ENCODE measurements at places on chromosomes 13 and 19.

GRCh38 chr13:19890030-19890429 lies 26.6 kb upstream of the ZMYM5 start:
- DNase-seq, result no peak

GRCh38 chr13:38409771-38410170 lies 60.1 kb downstream of the UFM1 start:
- DNase-seq, result no peak

DNA sequence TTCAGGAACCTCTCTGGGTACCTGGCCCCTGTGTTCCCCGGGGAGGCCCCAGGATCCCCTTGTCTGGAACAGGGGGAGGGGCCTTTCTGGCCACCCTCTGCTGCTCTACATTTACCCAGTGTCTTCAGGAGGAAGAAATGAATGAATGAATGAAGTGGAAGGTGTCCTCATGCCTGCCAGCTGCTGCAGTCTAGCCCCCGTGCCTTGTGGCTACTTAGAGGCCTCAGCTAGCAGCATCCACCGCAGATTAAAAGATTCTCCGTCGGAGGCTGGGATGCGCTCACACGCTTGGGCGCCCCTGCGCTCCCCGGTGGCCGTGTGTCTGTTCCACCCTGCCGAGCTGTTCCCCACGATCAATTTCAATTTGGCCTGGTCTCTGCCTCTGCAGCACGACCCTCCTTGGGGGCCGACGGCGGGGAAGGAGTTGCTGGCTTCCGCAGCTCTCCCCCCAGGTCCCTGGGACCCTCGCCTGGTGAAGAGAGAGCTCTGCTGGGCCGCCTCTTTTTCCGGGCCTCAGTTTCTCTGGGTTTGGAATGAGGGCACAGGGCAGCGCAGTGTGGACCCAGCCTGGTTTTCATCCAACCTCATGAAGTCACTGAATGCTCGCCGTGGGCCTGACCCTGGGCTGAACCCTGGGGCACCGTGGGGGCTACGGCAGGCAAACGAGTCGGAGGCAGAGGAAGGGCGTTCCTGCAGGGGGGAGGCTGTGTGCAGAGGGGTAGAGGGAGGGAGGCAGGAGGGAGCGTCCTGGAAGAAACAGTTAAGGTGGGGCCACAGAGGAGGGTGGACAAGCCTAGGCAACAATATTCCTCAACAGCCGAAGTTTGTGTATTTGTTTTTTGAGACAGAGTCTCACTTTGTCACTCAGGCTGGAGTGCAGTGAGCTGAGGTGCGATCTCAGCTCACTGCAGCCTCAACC lies 28.3 kb downstream of the EFNA2 start:
- no peak for DNase-seq

- DNase-seq, result no peak
Measured at GRCh38 chr19:51020988-51021651, 1.6 kb upstream of the KLK10 start.

DNA sequence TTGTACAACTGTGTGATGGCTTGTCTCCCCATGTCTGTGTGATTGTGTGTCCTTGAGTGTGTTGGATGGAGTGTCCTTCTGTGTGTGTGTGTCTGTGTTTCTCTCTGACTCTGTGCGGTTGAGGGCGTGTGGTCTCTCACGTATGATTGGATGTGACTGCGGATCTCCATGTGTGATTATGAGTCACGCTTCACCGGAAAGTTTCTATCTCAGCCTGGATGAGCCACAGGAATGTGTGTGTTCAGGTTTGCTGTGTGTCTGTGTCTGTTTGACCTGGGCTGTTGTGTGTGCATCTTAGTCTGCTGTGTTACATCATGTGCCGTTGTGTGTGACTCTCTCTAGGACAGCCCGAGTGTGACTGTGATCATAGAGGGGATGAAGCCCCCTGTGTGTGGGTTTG lies 15.5 kb upstream of the ZNF835 start:
- no peak for DNase-seq

DNA sequence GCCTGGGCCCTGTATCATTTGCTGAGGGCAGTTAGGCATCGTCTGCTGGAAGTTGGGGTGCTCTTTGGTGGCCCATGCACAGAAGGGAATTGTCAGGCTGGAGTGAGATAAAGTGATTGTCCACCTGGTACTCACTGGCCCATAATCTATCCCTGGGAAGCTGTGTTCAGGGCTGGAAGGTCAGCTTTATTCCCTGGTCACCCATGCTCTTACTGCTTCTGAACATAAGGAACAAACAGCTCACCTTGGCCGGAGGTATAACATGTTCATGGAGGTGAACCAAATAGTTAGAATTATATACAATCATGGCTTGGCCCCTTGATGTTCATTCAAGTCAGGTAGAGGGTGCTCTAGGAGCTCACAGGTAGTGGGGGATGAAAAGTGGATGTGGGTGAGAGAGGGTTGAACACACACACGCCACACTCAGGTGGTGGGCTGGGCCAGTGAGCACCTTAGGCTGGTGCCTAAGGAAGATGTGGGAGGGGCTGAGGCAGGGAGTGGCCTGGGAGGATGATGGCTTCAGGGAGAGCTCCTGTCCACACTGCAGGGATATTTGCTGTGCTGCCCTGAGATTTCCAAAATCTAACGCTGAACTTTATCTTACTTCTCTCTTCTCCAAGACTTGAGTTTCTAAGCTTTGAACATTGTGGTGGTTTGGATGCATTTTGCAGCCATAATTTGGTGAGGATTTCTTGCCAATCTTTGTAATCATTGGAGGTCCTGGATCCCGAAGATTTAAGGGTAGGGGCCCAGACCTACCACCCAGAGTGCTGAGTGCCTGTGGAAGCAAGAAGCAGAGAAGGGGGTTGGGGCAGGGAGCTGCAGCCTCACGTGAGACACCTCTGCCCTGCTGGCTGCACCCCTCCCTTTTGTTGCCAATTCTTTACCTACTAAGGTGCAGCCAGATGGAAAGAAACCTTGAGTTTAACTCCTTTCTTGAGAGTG lies 420.6 kb downstream of the ZNF536 start:
- DNase-seq, result no peak

- DNase-seq, result no peak
Measured at GRCh38 chr13:112882555-112883024, 86.4 kb upstream of the MCF2L start.

GRCh38 chr13:38366954-38367645 lies 17.4 kb downstream of the UFM1 start:
- no peak for DNase-seq

DNA sequence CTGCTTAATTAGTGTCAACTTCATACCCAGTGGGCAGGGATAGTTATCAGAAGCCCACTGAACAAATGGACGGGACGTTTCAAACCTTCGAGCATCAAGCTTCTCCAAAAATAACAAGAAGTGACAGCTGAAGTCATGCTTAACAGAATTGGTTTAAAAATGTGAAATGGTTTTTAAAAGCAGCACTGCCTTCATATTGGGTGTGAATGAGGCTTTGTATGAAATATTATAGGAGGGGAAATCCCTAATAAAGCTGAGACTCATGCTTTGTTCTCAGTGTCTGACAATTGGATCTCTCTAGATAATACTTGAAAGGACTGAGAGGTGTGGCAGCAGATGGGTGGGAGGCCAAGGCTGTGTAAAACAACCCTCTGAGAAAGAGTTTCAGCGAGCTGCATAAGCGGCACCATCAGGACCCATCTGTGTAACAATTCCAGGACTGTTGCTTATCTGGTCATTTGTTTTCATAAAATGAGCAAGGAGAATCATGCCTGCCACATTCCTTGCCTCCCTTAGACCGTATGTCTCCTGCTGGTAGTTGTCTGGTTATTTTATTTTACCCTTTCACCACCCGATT lies 667.7 kb downstream of the DIAPH3 start:
- DNase-seq, result no peak

GRCh38 chr13:78478183-78478582 lies 125.2 kb downstream of the POU4F1 start:
- DNase-seq, result no peak

DNA sequence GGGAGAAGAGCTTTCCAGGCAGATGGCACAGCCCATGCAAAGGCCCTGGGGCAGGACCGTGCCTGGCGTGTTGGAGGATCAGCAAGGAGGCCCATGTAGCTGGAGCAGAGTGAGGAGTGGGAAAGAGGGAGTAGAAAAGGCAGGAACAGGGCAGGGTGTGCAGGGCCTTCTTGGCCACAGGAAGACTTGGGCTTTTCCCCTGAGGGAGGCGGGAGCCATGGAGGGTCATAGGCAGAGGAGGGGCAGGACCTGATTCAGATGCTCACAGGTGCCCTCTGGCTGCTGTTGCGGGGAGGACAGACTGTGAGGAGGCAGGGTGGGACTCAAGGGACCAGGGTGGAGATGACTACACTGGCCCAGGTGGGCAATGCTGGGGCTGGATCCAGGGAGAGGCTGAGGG lies 13.8 kb upstream of the PTPRS start:
- peak; percentile 42 for DNase-seq

GRCh38 chr13:32845952-32846950 lies 170.0 kb upstream of the KL start:
- peak; percentile 46 for DNase-seq

DNA sequence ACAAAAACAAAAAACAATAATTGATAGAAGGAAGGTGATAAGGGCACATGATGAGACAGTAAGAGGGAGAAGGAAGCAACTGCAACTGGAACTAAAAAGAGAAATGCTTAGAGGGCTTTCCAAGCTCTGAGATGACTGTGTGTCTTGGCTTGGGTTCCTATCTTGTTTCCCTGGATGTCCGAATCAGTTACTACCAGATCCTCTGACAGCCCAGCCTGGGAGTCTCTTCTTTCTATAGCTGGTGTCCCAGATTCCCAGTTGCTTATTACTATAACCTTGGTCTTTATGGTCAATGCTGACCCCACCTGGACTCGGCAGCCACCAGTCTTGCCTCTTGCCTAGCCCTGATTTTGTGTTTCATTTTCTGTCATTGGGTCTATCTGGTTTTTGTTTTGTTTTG lies 116.4 kb downstream of the RFC3 start:
- no peak for DNase-seq

DNA sequence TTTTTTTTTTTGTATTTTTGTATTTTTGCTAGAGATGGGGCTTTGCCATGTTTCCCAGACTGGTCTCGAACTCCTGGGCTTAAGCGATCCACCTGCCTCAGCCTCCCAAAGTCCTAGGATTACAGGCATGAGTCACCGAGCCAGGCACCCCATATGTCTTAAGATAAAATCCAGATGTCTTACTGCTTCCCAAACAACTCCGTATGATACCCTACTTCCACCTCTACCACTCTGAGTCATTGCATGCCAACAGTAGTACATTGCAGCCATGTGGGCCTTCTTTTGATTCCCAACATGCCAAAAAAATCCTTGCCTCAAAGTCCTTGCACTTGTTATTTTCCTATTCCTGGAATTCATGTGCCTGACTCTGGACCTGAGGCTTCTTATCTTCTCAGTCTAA lies 799.2 kb downstream of the GPC5 start:
- no peak for DNase-seq

- DNase-seq, result no peak
Measured at GRCh38 chr13:47796816-47797215, 204.3 kb downstream of the SUCLA2 start.

DNA sequence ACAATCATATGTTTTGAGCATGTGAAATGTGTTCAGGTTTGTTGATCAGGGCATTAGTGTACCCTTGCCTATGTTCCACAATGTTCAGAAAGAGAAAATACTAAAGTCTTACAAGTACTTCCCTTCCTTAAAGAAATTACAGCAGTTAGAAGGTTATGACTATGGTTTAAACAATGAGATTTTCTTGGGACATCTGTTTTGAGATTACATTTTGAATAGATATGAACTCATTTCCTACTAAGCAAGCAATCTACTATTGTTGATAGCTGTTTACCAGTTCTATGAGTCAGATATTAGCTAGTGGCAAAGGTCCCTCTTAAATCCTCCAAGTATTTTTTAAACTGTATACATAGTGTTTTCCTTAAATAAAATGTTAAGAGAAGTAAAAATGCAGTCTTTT lies 241.3 kb downstream of the DACH1 start:
- DNase-seq, result no peak

DNA sequence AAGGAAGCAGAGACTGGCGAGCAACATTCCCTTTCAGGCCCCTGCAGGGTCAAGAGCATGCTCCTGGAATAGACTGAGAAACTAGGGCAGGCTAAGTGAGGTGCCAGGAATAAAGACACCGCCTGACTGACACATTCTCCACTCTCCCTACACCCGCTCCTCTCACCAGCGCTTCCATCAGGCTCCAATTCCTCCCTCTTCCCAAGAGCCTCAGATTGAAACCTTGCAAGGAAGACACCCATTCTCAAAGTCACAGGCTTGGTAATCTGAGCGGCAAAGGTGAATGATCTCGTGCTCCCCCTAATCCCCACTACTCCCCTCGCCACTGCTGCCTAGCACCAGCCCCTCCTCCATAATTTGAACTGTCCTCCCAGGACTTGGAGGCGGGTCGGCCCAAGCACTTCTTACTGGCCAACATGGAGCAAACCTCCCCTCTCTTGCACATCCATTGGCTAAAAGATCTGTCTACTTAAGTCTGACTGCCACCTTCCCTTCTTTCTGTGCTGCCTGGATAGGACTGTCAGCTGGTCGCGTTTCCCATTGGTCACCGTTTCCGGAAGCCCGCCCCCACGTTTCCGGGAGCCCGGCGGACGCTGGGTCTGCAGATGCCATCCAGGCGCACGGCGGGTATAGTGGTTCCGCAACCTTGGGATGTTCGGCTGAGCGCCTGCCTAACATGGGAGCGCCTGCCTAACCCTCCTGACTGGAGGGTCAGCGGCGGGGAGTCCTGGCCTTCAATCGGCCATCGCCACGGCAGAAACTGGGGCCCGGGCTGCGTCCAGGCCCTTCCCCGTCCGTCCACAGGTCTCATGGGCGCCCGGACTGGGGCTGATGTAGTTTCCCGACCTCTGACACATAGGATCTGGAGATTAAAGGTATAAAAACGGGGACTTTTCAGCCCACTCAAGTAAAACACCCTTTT lies 33.6 kb downstream of the ZNF383 start:
- peak; percentile 43 for DNase-seq

DNA sequence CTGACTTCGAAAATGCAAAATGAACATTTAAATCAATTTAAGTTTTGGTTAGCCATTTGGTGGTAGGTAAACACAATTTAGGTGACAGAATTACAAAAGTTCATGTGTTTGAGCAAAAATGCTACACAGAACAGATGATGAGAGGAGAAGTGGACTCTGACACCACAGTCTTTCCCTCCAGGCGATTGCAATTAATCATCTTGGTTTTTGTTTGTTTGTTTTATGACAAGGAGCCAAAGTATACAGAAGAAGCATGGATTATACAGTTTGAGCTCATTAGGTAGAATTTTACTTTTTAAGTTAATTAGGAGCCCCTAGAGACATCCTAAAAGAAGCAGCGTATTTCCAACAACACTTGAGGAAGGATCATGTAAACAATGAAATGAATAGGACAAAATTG lies 49.3 kb upstream of the FREM2 start:
- no peak for DNase-seq

DNA sequence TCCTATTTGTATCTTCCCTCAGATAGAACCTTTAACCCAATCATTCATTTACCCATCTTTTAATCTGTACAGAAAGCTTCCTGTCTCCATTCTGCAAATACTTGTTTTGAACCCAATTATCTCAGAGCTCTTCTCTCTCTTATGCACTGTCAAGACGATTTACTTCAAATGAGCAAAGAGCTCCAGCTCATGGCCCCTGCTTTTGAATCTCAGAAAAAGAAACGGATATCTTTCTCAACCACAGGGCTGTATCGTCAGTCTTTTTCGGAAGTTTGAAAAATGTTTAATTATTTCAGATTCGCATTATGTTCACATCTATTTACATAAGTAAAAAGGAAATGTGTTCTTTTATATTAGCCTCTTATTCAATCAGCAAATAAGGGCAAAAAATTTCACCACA lies 322.7 kb upstream of the NBEA start:
- DNase-seq, result no peak

- no peak for DNase-seq
Measured at GRCh38 chr19:18898081-18898606, 2.2 kb upstream of the CERS1 start.

Data from activated CD4-positive, alpha-beta T cell treated with anti-CD3 and anti-CD28 coated beads for 48 hours (primary cell).